Stimulated activated CD4-positive, alpha-beta T cell treated with anti-CD3 and anti-CD28 coated beads, TNF-alpha, amount 100 ng/mL, for 1 hour (primary cell): ENCODE measurements at places on chromosomes 3 and 15.

- no peak for DNase-seq
These were observed 19.2 kb upstream of the GSK3B start for GRCh38 chr3:120113128-120114116.

DNA sequence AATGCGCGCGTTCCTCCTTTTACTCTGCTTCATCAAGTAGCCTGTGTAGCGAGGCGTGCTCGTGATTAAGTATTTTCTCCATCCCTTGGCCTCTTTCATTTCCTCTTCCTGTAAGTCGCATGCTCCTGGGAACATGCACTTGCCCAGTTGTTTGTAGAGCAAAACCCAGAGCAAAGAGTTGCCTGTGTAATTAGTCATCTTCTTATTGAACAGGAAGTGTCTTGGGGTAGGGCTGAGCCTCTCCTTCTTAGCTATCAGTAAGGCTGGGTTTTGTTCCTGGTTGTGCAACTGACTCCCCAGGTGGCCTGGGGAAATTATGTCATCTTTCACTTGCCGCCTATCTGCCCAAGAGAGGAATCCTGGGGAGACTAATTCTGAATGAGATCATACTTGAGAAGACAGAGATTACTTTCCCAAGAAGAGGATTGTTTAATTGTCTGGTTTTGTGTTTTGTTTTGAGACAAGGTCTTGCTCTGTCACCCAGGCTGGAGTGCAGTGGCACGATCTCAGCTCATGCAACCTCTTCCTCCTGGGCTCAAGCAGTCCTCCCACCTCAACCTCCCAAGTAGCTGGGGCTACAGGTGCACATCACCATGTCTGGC lies 14.9 kb downstream of the LIPH start:
- DNase-seq, result no peak

DNA sequence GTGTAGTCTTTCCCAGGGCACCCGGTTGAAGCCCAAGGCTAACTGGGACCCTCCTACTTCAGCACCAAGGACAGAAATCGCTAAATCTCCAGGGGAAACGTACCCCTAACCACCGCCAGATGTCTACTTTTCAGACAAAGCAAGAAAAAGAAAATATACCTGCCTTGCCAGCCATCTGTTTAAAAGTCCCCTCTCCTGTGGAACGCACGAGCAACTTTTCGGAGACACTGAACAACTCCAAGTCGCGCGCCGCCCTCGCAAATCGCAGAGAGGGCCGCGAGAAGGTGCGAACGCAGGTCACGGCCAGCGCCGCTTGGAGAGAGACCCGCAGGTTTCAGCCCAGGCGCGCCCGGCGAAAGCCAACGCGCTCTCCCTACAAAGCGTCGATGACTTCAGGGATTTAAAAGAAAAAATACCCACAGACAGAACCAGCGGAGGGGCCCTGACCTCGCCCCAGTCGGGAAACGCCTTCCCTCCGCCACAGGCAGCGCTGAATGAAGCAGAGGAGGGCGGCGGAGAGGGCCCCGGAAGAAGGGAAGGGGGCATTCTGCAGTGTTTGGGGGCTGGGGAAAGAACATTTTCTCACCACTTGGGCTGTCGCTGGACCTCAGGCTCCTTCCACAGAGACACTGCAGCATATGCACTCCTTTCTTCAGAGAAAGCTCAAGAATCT lies 213.1 kb downstream of the FGF12 start:
- DNase-seq, result no peak

GRCh38 chr3:14304101-14305045 lies 98.0 kb upstream of the SLC6A6 start:
- DNase-seq, result no peak

DNA sequence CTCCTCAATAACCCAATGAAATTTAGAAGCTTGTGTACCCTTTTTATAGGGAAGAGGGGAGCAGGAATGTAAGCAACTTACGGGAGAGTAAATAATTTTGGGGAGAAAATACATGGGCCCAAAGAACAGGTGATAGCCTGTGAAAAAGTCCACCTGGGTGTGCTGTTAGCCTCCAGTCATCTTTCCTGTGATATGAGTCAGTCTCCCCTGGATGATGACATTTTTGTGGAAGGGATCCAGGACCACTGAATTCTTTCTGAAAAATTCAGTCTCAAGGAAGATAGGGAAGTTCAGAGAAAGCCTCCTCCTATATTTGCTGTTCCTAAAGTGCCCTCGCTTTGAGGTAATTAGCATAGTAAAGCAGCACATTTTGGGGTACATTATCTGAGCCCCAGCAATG lies 149.8 kb downstream of the SQOR start:
- no peak for DNase-seq

DNA sequence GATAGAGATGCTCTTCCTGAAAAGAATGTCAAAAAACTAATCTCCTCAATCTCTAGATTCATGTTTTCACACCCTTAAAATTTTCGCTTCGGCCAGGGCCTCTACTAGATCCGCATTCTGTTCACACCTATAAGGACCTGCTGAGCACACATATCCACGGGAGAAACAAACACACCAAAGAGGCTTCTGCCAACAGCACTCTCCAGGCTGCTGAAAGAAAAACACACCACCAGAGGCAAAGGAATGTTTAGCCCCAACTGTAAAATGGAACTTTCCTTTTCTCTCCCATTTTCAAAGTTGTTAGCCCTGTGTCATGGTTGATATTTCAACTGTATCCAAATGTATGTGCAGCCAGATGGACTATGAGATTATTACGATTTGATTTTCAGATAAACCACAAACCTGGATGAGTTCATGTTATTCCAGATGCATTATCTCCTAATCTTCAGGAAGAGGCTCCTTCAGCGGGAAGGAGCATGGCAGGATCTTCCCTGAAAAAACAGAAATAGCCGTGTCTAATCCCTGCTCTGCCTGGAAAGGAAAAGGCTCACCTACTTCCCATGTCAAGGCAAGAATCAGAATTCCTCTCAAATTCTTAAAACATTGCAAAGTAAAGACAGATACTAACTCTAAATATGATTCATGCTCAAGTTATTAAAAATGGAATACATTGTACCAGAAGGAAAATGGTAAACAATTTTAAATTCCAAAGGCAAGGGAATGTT lies 442.7 kb upstream of the NR2F2 start:
- DNase-seq, result no peak

- no peak for DNase-seq
These were observed 418.2 kb downstream of the EPHA3 start for GRCh38 chr3:89525609-89526008.

DNA sequence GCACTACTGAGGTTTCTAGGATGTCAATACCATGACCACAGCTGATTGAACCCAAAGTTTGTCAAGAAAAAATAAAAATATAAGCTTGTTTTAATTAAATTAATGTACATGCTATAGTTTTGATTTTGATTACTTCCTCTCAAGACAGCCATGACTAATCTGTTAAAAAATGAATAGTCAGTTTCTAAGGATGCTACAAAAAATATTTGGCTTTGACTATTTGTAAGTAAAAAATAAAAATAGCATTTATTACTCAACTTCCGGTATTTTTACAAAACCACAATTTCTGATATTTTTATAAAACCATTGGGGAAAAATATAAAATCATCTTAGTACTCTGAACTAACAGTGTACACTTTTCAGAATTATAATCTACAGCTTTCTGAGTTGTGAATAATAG lies 12.1 kb upstream of the TEX9 start:
- no peak for DNase-seq

- no peak for DNase-seq
These were observed 82.3 kb downstream of the LRTM1 start for GRCh38 chr3:54845551-54845950.

DNA sequence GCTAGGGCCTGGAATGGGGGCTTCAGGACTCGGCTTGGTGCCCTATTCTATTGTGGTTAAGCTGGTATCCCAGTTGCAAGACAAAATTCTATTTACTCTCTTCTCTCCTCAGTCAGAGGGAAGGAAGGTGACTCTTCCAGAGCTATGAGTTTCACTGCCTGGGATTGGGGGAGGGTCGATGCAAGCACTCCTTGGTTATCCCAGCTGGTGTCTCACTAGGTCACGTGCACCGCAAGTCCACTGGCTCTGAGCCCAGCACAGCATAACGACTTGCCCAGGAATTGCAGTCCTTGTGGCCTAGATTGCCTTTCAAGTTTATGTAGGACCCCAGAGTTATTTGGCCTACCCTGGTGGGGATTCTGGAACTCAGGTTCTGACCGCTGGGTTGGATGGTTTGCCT lies 958.8 kb downstream of the IGSF11 start:
- no peak for DNase-seq

DNA sequence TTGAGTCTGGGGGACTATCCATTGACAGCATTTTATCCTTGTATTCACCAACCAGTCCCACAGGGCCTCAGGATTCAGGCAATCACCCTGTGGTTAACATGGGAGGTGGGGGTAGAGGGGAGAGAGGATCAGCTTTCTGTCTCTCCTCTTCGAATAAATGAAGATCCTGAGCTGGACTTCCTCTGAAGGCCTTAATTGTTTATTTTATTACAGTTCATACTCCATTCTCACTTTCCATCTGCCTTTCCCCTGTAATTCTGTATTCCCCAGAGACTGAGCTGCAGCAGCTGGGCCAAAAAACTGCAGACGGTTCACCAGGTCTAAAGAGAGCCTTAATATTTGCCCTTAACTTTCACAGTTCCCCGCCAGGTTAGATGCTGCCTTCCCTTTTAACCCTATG lies 11.9 kb downstream of the TAGLN3 start:
- DNase-seq, result no peak

GRCh38 chr15:63623232-63623969 lies 26.2 kb downstream of the FBXL22 start:
- no peak for DNase-seq

DNA sequence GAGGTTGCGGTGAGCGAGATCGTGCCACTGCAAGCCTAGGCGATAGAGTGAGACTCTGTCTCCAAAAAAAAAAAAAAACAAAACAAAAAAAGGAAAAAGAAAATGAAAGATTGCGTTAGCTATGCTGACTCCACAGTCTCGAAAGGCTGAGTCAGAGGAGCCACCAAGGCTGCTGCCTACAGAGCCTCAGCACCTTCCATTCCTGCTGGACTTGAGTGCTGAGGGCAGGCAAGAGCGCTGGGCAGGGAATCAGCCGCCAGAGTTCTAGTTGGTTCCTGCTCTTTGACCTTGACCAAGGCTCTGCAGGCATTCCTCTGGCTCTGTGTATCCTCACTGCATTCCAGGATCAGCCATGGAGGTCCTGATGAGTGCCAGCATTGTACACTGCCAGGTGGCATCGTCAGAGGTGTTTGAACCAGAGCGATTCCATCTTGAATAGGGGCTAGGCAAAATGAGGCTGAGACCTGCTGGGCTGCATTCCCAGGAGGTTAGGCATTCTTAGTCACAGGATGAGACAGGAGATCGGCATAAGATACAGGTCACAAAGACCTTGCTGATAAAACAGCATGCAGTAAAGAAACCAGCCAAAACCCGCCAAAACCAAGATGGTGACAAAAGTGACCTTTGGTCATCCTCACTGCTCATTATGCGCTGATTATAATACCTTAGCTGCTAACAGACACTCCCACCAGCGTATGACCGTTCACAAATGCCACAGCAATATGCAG lies 5.9 kb downstream of the MESP2 start:
- DNase-seq, result no peak

DNA sequence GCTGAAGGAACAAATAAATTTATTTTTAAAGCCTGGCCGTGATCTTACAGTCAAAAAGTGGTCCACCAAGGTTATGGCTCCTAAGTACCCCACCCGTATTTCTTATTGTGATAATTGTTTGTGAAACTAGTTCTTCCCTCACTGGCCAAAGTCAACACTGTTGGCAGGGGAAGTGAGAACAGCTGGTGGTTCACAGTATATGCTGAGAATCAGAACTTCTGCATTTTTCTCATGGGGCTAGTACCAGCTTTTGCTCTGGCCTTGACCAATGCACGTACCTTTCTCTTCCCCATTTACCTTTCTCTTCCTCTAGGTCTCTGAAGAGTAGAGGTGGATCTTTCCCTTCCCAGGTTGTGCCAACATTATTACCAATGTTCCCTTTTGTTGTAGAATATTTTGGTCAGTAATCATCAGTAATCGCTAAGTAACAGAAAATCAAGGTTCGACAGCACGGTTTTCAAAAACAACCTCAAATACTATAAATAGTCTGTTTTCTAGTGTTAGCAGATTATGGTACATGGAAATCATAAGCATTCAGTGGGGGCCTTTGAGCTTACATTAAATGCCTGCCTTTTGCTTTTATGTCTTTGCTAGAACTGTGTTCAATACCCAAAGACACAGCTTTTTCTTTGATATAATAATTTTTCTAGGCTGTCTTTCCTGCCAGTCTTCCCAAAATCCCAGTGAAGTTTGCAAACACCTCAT lies 268.0 kb downstream of the LPP start:
- no peak for DNase-seq

DNA sequence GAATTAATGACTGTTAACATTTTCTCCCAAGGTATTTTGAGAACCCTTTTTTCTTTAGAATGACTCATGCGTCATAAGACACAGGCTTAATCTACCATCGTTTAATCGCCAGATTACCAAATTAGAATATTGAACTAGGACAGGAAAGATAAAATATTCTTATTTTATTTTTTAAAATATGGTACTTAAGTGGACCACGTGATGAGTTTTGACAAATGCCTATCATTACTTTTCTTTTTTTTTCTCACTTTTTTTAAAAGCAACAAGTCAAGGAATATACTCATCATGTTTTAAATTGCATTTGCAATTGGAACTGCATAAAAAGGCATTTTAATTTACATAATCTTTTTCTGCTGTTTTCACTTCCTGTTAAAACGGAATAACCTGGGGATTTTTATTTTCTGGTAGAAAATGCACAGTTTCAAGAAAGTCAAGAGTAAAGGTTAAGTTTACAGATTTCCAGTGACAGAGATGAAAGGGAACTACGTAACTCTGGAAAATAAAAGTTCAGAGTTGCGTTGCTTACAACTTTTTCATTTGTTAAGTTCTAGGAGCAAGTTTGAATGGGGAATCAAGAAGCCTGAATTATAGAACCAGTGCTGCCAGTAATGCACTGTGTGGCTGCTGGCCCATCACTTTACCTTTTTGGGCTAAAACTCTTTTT lies 23.6 kb downstream of the SIAH2 start:
- DNase-seq, result no peak

DNA sequence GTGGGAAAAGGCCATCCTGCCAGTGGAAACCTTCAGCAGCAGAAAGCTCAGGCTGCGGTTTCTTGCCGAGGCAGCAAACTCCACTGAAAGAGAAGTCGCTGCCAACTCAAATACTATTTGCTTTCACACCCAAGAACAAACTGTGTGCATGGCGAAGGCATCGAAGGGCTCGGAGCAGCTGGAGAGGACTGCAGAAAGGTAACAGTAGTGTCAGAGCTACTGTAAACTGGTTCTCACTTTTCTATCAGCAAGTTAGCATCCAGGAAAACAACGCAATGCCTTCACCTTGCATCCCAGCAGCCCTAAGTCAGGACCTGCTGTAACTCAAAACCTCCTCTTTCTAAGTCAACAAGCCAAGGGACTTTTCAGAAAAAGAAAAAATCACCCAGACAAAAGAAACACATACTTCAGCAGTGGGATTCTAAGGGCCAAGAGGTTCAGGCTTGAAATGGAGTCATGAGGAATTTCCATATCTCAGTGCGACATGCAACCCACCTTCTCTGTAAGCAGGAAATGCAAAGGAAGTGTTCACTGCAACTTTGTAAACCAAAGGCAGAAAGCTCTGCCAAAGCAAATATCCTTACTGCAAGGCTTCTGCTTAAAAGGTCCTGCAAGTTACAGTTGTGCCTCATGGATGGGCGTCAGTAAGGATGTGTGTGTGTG lies 193.5 kb downstream of the FOXP1 start:
- DNase-seq, result no peak

GRCh38 chr3:24388611-24389010 lies 106.0 kb downstream of the THRB start:
- no peak for DNase-seq

GRCh38 chr3:113185194-113185835 lies 26.0 kb upstream of the BOC start:
- no peak for DNase-seq
